MV-4-11 (cell line): ENCODE measurements at places on chromosomes 12 and 14.

- no peak for DNase-seq
Measured at GRCh38 chr12:46770501-46771183, 55.2 kb downstream of the SLC38A4 start.

DNA sequence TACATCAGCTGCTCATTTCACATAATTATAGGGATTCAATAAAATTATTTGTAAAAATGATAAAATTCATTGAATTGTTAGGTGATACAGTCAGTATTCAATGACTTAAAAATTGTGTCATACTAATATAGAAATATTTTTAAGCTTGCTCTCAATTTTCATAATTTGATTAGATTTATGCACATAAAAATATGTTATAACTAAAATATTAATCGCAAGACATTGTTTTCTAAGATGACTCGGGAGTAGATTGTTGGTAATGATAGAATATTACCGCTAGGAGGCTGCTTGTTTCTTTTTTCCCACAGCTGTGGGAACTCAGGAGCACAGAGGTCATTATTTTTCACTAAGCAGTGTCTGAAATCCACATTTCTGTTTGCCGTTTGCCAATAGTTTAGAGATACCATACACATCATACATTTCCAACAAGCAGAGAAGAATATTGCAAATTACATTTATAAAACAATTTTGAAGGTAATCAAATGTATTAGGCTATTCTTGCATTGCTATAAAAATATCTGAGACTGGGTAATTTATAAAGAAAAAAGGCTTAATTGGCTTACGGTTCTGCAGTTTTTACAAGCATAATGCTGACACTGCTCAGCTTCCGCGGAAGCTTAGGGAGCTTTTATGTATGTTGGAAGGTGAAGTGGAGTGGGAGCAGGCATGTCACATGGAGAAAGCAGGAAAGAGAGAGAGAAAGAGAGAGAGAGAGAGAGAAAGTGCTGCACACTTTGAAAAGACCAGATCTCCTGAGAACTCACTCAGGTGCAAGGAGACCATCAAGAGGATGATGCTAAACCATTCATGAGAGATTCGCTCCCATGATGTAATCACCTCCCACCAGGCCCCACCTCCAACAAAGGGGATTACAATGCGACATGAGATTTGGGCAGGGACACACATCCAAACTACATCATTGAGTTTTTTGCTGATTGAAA, 9.2 kb downstream of the CD69 start:
- peak; percentile 37 for DNase-seq

DNA sequence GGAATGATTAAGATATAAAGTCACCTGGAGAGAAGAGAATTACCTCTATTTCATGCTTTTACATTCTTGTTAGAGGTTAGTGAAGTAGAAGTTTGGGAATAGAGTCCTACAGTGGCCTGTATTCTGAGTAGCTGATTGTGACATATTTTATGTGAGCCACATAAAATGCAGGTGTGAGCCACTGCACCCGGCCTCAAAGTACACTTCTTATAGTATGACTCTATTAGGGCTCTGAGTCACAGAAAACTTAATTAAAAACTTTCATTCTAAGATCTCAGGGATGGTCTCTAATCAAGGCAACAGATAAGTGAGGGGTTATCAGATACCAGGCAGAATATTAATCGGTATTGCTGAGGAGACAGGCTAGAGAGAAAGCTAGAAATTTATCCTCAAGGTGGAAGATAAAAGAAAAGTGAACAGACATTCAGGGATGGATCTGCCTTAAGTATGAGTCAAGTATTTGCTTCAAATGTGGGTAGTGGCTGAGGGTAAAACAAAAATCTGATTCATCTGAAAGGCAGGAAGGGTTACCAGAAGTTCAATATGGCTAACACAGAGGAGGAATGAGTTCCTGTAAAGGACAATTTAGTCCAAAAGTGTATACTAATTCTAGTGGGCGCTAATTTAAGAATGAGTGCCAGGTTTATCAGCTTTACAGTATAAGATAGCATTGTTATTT, 5.5 kb upstream of the G2E3 start:
- DNase-seq, result no peak

GRCh38 chr14:93033983-93034670, 81.6 kb downstream of the ITPK1 start:
- DNase-seq, result no peak

- DNase-seq, result peak; percentile 37
Measured at GRCh38 chr12:108364879-108365278, 25.8 kb upstream of the CMKLR1 start.

DNA sequence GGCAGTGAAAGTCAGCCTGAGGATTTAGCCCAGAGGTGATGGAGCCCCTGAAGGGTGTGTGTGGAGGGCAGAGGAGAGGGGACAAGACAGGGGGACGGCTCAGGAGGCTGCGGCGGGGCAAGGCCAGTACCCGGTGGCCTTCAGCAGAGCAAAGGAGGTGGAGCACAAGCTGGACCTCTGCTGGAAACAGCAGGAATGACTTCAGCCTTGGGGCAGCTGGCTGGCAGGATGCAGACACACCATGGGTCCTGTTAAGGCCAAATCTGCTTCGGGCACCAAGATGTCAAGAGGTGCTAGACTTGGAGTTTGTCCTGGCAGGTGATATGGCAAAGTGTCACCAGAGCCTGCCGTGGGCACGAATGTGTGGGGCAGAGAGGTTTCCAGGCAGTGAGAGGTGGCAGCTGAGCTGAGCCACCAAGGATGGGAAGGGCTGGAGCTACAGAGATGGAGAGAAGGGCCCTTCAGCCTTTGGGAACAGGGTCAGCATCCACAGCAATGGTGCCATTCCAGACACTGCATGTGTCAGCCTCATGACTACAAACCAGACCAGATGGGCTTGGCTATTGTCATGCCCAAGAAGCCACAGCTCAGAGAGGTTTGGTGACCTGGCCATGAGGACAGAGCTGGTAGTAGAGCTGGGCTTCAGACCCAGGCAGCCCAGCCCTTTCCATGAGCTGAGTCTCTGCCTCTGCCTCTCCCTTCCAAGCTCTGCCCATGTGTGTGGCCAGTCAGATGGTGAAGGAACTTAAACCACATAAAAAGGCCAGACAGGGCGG, 91.9 kb downstream of the LGMN start:
- DNase-seq, result no peak

GRCh38 chr14:100683578-100683977, 43.1 kb upstream of the DLK1 start:
- no peak for DNase-seq

DNA sequence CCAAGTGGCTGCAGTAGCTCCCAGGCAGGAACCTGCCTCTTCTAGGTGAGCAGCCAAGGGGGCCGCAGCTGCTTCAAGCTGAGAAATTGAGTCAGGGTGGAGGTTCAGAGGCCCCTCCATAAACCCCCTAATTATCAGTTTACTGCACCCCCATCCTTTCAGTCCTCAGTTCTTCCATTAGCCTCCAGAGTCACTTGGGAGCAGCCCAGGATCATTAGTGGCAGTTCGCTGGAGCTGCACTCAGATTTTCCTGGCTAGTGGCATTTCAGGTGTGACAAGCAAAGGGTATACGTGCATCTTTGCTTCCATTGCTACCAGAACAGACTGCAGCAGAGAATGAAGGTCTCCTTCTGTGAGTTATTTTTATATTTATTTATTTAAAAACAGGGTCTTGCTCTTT, 358.7 kb downstream of the FUT8 start:
- DNase-seq, result no peak

- DNase-seq, result no peak
Measured at GRCh38 chr14:91293281-91293680, 48.8 kb upstream of the GPR68 start.

GRCh38 chr14:64823305-64823861, 56.3 kb downstream of the SPTB start:
- DNase-seq, result peak; percentile 60

DNA sequence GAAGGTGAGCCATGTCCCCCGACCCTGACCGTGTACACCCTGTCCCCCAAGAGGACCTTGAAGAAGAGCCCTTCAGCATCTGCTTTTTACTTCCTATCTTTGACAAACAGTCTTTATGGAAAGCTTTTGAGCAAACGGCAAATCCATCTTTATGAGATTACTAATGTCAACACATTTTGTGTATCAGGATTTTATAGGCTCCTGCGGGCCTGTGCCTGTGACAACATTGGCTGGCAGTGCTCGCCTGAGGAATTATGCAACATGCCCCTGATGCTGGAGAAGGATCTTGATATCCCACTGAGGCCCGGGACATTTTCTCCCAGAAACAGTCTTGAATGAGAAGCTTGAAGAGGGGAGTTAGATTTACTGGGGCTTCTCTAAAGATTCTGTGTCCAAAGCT, 416.5 kb downstream of the NRXN3 start:
- DNase-seq, result no peak

DNA sequence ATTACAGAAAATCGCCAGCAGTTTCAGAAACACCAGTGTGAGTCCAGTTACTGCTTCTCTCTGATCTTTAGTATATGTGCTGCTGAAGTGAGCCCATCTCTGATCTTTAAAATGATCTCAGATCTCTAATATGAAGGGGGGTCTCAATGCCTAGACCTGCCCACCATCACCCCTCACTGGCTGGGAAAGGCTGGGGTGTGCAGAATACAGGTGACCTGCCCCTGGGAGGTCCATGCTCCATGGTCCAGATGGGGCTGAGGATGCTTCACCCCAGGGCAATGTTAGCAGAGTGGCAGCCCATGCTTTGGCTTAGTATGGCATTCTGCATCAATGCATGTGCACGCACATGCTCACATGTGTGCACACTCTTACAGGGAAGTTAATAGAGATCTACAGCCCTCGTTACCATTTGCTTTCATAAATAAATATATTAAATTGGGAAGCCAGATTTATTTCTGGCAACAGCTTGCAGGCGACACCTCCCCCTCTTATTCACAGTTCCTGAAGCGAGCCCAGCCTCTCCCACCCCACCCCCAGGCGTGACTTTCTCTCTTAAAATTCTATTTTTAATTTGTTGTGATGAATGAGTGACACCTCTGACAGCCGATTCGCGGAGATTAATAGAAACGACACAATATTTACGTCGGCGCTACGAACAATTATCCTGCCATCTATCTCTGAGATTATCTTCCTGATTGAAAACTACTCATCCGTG, 104.7 kb upstream of the ESRRB start:
- DNase-seq, result no peak

DNA sequence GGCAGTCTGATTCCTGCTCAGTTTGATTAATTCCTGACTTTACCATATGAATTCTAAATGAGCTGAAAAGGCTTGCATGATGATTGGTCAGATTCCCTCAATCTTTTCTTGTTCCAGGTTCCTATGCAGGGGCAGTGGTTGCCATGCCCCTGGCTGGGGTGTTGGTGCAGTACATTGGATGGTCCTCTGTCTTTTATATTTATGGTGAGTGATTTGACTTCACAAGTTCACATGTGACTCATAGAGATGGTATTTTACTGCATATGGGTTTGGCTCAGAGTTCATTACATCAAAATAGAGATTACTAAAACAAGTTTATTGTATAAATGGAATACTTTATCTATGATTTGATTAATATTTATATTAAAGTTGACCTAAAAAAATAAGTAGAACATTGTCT, 44.8 kb downstream of the SLC17A8 start:
- no peak for DNase-seq

DNA sequence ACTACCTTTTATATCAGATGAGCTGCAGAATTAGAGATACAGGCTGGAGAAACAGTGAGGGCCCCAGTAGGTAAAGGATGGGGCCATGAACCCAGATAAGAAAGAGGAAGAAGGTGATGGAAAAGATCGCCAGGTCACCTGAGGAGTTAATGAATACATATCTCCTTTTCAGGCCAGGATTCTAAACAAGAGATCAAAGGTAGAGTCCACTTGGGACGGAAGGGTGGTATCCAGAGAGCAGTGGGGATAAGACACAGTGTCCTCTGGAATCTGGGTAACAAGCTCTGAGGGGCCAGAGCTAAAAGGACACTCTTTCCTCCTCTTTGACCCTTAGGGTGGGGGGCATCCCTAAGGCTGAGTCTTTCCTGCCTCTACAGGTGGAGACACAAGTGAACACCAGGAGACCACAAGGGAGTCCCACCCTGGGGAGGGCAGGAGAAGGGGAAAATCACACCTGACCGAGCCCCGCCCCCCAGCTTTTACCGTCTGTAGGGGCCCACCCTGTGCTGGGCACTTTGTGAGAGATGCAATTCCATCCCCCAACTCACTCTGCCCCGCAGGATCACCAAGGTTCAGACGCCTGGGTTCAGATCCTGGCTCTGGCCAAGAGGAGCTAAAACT, 27.3 kb downstream of the SERPINA1 start:
- no peak for DNase-seq

DNA sequence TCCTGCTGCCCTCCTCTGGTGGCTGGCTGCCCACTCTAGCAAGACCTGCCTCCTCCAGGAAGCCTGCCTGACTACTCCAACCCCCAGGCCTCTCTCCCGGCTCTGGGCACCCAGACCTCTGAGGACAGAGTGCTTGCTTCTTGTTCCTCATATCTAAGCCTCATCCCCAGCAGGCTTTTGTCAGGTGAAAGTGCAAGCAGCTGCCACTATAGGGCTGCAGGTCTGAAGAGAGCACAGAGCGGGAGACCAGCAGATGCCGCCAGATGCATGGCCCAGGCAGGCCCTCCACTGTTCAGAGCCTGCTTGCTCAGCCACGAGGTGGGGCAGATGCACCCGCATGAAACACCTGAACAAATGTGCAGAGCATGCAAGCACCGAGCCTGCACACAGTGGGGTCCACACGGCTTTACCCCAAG, 73.0 kb downstream of the SERPINA3 start:
- no peak for DNase-seq

DNA sequence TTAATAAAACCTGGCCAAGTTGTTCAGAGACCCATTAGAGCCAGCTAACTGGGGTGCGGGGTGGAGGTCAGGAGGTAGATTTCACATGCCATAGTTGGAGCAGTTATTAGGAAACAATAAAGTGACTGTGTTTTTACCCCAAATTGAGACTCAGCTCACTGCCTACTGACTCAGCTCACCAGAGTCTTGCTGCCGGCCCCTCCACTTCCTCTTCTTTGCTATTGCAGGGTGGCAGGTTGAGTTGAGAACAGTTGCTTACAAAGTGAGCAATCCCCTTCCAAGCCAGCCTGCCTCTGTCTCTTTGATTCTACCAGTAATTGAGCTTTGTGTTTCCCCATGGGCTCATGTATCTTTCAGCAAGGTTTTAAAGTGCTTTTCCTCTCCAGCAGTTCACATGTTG, 12.9 kb downstream of the ST8SIA1 start:
- peak; percentile 92 for DNase-seq

DNA sequence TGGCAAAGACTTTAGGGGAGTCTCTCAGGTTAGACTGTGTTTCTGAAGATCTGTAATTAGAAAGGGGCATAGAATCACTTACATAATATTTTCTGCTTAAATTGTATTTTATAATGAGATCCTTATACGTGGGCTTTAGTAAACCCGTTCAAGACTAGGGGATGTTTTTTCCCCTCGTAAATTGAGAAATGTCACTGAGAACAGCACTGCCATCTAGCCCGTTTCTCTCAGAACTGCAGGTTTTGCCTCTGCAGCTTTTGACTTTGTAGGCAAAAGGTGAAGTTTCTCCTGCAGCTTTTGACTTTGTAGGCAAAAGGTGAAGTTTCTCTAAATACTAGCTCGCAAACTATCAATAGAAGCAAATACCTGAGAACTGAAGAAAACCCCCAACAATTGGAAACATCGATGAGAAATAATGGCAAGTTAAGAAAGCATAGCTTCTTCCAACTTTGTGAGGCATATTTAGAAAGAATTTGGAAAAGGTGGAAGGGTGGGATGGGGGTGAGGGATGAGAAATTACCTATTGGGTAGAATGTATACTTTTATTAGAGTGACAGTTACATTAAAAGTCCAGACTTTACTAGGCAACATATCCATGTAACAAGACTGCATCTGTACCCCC, 9.9 kb upstream of the ASPG start:
- DNase-seq, result no peak

- peak; percentile 42 for DNase-seq
Measured at GRCh38 chr12:50508970-50509663, 4.3 kb downstream of the DIP2B start.

- no peak for DNase-seq
Measured at GRCh38 chr12:91620992-91621391, 438.4 kb upstream of the DCN start.

- no peak for DNase-seq
Measured at GRCh38 chr14:81521356-81521755, 12.3 kb downstream of the SEL1L start.
